ENCODE measurements at places on chromosomes 6 and 20. TPM values are rescaled to one million over a fixed set of nuclear protein-coding genes. Genes with fewer than 3 reads are reported as not detected.

Gene AIF1
- not detected for total RNA-seq

Gene FILIP1
- 0.14 TPM for total RNA-seq

Gene PRRT1
- total RNA-seq: 0.18 TPM

Gene KCNK16
- total RNA-seq: not detected

Gene CDK5RAP1
- 18.7 TPM for total RNA-seq

Gene ANKRD60
- total RNA-seq: not detected

Gene CMTR1
- total RNA-seq: 38.6 TPM

Gene ZNF311
- 1.9 TPM for total RNA-seq

Gene SAPCD1
- 0.28 TPM for total RNA-seq

Gene SYCP2L
- 0.09 TPM for total RNA-seq

Gene OXT
- 0.18 TPM for total RNA-seq

Gene NKX2-4
- not detected for total RNA-seq

Gene FAM217B
- 2.6 TPM for total RNA-seq

Gene TPD52L1
- 9.7 TPM for total RNA-seq

Gene PDSS2
- total RNA-seq: 9.1 TPM

Gene MSH5
- 3.3 TPM for total RNA-seq

Gene HRH3
- total RNA-seq: not detected

Gene SIRPB2
- total RNA-seq: not detected

Gene PHF10
- 22.3 TPM for total RNA-seq

Gene PEX3
- total RNA-seq: 22.3 TPM

Gene LGSN
- under 0.01 TPM for total RNA-seq

Gene CST1
- not detected for total RNA-seq

Gene RNGTT
- total RNA-seq: 13.5 TPM

Gene THEMIS
- under 0.01 TPM for total RNA-seq

Gene TAAR9
- not detected for total RNA-seq

Gene C20orf144
- total RNA-seq: 0.09 TPM

Gene ID1
- total RNA-seq: 141 TPM

Gene PSORS1C2
- not detected for total RNA-seq

Gene NDUFAF5
- 14.7 TPM for total RNA-seq

Gene LPA
- not detected for total RNA-seq

Gene FOXF2
- total RNA-seq: 3.8 TPM

Gene MUCL3
- not detected for total RNA-seq

Gene REM1
- total RNA-seq: not detected

Gene TCF21
- 27.4 TPM for total RNA-seq

Gene HEY2
- total RNA-seq: not detected

Gene MPC1
- 24.6 TPM for total RNA-seq
